Hematopoietic multipotent progenitor cell treated with erythropoietin and hydrocortisone succinate and interleukin-3 and kit ligand, for 8 days (in vitro differentiated cells): ENCODE measurements at places on chromosomes 3 and 15.

GRCh38 chr3:112688819-112689218 is 47.9 kb upstream of the CCDC80 start:
- DNase-seq, result no peak

GRCh38 chr3:188951734-188952133 is 220.0 kb upstream of the TPRG1 start:
- DNase-seq, result no peak

DNA sequence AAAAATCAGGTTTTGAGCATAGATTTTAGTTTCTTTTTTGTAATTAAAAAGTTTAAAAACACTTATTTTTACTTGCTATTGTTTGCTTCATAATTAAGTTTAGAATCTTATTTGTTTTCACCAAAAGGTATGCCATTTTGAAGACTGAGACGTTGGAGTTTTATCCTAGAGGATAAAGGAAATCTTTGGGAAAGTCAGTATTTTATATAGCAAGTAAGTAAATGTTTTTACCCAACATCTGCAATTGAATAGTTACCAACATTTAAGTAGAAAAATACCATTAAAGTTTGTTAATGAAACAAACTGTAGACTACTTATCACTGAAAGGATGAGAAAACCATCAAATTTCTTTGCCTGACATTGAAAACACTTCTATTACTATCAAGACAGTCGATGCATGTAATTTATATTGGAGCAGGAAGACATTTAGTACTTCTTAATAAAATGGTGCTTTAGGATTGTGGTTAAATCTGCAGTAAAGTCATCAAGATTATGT is 14.0 kb upstream of the CHD2 start:
- DNase-seq, result no peak

- no peak for DNase-seq
Observed at GRCh38 chr3:84961521-84962255, 2.9 kb downstream of the CADM2 start.

DNA sequence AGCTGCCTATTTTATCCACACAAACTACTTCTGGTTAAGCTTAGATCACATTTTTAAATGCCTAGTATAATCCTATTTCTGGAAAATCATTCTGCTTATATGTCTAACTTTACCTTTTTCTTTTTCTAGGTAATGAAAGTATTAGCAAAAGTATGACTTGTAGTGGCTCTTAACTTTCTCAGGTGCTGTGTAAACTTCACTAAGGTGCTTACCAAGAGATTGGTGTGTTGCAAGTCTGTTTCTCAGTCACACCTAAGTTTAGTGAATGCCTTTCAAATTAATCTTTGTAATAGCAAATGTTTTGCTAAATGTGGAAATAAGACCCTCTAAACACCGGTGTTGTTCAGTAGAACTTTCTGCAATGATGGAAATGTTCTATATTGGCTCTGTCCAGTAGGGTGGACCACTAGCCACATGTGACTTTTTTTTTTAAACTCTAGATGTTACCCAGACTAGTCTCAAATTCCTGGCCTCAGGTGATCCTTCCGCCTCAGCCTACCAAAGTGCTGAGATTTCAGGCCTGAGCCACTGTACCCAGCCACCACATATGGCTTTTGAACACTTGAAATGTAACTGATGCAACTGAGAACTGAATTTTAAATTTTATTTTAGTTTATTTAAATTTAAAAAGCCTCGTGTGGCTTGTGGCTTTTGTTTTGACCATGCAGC is 22.0 kb downstream of the ARL13B start:
- no peak for DNase-seq

DNA sequence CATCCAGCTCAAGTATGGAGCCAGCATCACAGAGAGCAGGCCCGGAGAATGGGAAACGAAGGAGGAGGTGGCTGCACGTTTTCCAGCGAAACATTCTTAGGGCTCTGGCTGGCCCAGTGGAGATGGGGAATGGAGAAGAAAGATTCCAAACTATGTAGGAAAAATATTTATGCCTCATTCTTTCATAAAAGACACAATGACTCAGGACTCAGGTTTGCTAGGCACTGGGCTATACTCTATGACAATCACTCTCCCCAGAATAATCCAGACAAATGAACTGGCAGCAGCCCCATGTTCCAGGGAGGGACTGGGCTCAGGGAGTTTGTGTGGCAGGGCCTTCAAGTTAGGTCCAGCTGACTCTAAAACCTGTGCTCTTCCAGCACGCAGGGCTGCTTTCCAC is 110.8 kb upstream of the RAD18 start:
- no peak for DNase-seq

DNA sequence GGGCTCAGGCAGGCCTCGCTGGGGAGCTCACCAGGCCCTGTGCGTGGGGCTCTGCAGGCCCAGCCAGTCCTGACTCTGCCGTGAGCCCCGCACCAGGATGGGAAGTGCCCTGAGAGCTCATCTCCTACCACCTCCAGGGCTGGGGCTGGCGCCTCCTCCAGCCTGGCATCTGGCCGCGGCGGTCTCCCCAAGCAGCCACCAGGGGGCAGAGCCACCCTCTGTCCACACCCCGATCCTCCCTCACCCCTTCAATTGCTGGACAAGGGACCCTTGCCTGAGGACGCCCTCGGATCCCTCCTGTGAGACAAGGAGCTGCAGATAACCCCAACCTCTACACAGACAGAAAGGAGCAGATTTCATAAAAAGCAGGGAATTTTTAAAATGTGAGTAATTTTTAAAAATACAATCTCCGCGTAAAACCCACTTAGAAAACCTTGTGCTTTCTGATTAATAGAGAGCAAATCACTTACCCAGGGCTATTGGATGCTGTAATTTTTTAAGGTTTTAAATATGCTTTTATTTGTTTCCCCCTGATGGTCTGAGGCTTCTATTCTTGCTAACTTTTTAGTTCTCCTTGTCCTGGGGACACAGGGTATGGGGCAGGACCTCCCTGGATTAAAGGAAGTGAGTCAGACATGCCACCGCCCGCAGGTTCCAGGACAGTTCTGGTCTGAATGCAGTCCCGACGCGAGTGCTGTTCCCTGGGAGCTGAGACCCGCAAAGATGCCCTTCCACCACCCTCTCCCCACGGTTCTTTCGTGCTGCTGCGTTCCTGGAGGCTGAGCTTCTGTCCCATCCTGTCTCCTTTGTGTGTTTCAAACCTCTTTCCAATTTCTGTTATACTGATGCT is 52.3 kb upstream of the CHRNA7 start:
- peak; percentile 40 for DNase-seq

DNA sequence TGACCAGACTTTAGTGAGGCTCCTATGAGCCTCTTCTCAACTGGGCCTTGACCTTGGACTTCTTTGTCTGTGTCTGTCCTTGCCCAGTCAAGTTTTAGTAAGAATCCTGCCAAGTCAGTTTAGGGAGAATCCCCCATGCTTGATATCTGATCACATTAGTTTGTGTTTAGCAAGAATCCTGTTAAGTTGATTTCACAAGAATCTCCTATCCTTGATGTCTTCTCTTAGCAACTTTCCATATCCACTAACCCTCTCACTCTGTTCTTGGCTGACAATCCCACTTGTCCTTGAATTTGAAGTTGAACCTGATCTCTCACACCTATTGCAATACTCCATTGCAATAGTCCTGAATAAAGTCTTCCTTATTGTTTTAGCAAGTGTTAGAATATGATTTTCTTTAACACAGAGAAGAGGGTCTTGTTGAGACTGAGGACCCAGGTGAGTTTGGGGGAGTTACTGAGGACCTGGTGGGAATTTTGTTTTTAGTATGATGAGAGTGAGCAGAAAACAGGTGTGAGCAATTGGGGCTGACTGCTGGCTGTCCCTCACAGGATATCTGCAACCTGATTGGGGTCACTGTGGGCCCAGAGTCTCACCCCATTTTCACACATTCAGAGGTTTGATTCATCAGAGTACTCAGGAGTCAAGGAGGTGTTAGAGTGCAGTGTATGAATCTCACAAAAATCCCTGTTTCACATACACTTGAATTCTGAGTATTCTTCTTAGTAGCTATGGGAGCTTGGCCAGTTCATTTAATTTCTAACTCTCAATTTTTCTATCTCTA is 39.9 kb upstream of the TNFAIP8L3 start:
- no peak for DNase-seq

GRCh38 chr3:188829576-188829975 is 342.2 kb upstream of the TPRG1 start:
- DNase-seq, result no peak

DNA sequence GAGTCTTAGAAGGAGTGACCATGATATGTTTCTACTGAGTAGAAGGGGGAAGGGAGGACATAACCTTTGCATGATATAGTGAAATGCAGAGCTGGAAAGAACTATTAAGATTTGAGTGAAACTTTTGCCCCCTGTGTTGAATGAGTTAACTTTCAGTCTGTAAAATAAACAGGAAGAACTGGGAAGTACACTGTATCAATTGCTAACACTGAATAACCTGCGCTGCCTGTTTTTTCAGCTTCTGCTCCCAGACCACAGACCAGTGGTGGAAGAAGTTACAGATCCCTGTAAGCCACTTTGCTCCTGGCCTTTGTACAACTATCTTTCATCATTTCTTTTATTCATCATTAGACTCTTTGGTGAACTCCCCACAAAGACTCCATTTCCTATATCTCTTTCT is 3.6 kb upstream of the LRCH3 start:
- no peak for DNase-seq

- DNase-seq, result no peak
Observed at GRCh38 chr15:22962611-22963010, 17.6 kb downstream of the CYFIP1 start.

DNA sequence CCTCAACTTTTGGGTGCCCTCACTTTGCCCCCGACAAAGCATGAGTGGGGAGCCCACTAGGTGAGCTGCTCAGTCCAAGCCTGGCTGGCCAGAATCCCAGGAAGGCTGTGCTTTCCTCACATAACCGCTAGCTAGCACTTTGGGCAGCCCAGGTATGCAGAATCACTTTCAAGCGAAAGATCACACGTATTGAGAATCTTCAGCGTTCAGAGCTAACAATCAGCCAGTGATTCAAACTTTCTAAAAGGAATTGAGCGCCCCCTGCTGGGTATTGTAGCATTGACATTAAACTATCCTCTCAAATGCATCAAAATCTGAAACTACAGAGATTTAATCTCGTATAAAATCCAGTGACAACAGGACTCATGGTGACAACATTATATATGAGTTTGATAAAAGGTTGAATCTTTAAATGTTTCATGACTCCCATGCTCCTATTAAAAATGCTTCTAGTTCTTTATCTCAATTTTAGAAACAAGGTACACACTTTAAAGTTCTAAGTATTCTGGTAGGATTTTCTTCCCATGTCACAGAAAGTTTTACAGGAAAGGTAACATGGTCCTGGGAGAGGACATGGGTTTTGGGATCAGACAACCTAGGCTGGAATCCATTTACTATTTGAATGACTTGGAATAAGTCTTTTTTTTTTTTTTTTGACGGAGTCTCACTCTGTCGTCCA is 11.8 kb downstream of the ANAPC13 start:
- DNase-seq, result peak; percentile 83

- DNase-seq, result no peak
Observed at GRCh38 chr15:73716417-73716816, 32.2 kb downstream of the CD276 start.

- DNase-seq, result no peak
Observed at GRCh38 chr3:133367403-133367802, 32.5 kb upstream of the BFSP2 start.

- no peak for DNase-seq
Observed at GRCh38 chr3:100532411-100532810, 40.0 kb downstream of the TMEM45A start.

DNA sequence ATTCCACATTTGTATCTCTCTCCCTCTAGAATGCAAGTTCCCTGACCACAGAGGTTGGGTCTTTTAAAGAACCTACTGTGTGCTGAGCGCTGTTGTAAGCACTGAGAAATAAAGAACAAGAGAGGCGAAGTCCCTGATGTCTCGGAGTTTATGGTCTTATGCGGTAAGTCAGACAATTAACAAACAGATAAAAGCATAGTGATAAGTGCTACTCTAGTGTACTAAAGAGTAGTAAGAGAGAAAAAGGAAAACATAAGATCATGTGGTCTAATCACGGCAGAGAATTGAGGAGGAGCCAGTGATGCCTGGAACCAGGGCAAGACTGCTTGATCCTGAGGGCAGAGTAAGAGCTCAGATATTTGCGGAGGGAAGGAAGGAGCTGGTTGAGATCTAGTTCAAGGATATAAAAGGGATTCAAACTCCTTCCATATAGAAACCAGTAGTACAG is 29.8 kb upstream of the TSC22D2 start:
- no peak for DNase-seq

DNA sequence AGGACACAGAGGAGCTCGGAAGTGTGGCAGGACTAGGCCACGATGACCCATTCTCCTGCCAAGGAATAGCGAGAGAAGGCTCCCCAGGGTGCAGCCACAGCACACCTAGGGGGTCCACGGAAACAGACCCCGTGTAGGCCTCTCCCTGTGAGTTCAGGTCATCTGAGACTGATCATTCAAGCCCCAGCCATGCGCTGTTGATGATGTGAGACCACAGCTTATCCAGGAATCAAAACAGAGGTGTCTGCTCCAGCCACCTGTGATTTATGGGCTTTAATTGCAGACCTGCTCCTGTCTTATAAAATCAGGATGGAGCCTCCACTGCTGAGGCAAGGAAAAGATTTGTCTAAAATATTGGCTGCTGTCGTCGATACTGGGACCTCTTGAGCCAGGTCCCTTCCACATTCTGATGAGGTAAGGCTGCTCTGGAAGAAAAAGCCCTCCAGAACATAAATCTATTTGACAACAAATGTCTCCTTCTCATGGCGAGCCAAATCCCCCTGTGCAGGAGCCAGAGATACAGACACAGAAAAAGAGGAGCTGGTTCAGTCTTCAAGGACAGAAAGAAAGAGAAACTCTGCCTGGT is 186.7 kb downstream of the TJP1 start:
- DNase-seq, result no peak

GRCh38 chr3:29144807-29145206 is 136.1 kb upstream of the RBMS3 start:
- no peak for DNase-seq

DNA sequence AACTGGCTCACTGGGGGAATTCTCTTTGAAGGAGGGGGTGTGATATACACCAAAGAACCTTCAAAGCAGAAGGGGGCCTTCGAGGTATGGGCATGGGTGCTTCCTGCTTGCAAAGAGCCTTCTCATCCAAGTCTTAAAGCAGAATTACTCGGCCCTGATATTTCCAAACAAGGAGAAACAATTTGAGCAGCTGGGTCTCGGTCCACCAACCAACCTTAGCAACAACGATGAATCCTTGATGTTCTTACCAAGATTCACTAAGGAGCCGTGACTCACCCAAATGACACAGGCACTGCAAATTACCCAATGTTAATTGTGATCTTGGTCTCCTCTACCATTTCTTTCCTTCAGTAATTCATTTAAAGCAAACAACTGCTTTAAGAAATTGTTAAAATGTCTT is 7.7 kb downstream of the HOMER2 start:
- DNase-seq, result no peak
